Natural killer cell (primary cell): ENCODE measurements at places on chromosomes 6 and 20. TPM values are rescaled to one million over a fixed set of nuclear protein-coding genes. Genes with fewer than 3 reads are reported as not detected.

DNA sequence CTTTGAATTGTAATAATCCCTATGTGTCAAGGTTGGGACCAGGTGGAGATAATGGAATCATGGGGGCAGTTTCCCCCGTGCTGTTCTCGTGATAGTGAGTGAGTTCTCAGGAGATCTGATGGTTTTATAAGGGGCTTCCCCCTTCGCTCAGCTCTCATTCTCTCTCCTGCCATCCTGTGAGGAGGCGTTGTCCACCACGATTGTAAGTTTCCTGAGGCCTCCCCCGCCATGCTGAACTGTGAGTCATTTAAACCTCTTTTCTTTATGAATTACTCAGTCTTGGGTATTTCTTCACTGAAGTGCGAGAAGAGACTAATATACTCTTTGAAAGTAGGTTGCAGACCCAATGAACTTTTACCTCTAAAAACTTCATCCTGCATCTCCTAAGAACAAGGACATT lies 39.2 kb upstream of the KCNG1 start:
- no peak for DNase-seq

GRCh38 chr6:25311331-25311840 lies 32.2 kb downstream of the CARMIL1 start:
- DNase-seq: no peak

GRCh38 chr6:37487591-37488380 lies 11.9 kb downstream of the CCDC167 start:
- no peak for DNase-seq

DNA sequence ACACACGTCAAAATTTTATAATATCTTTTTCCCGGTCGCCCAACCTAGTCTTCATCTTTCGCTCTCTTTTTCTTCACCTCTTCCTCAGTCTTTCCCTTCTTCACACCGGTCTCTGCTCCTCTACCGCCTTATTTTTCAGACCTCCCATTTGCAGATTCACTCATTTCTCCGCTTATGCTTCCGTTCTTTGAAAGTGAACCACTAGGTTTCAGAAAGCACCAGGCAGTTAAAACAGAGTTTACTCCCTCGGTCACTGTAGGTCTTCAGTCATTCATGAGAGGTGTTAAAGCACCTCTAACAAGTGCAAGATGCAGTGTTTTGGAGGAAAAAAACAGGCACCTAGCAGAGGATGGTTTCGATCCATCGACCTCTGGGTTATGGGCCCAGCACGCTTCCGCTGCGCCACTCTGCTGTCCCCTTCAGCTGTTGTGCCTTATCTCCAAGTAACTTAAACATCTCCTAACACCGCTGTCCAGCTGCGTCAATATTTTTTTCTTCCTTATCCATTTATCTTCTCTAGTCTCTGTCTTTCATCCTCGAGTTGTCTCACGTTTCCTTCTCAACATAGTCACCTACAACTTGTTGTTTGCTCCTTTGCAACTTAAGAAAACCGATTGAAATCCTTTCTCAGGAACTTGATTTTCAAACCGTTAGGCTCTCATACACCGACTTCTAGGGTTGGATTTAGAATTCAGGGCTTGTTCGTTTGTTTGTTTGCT lies 119.7 kb upstream of the ZNF184 start:
- DNase-seq: no peak

DNA sequence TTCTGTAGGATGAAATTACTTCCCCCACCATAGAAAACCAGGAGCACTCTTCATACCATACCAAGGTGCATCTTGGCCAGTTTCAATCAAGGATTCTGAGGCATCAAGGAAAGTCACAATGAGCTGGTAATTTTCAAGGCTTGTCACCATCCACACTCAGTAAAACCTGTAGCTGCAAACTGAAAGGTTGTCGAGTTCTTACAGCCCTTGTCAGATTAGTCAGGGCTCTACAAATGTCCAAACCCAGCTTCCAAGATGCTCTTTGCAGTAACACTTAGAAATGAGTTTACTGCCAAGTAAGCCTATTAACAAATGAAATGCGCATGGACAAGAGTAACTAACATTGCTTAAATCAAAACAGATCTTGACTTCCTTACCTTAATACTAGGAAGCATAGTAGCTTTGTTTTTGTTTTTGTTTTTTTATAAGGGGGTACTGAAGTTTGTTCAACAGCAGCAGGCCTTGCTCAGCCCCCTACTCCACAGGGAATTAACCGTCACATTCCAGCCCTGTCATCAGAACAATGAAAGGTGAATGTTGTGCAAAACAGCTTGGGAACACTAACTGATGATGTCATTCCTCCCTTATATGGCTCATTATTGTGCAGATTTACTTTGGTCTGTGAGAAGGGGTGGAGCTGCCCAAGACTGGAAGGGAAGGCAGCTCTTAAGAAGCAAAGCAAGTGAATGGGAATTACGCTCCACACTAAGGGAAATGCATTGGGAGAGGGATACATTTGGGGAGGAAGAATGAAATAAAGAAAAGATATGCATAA lies 49.9 kb upstream of the TMEM30A start:
- no peak for DNase-seq

- DNase-seq: no peak
Measured at GRCh38 chr6:119259027-119259426, 90.5 kb downstream of the MAN1A1 start.

IPCEF1 gene
- 53.2 TPM for total RNA-seq

- DNase-seq: no peak
Measured at GRCh38 chr6:11718463-11718862, 60.1 kb downstream of the ADTRP start.

GTSF1L gene
- total RNA-seq: not detected

GRCh38 chr6:157438611-157439111 lies 57.7 kb downstream of the ZDHHC14 start:
- DNase-seq: no peak

- DNase-seq: no peak
Measured at GRCh38 chr6:11011787-11012234, 32.3 kb downstream of the ELOVL2 start.

ELOVL2 gene
- total RNA-seq: not detected

GRCh38 chr6:95431637-95432228 lies 145.6 kb upstream of the MANEA start:
- DNase-seq: peak; percentile 48

- DNase-seq: no peak
Measured at GRCh38 chr6:88952065-88952704, 11.2 kb downstream of the RNGTT start.

DNA sequence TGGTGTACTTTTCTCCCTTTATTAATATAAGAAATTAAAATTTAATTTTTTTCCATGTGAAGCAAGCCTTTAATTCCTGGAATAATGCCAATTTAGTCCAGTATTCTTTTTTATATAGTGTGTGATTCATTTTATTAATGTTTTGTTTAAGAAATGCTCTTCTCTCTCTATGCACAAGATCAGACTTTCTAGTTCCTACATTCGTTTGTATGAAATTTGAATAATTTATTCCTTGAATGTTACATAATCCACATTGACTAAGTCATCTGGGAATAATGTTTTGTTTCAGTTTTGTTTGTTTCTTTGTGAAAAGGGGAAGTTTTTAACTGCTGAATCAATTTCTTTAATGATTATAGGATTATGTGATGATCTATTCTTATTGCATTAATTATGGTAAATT lies 181.4 kb upstream of the ID4 start:
- no peak for DNase-seq

NRN1 gene
- total RNA-seq: not detected

DNA sequence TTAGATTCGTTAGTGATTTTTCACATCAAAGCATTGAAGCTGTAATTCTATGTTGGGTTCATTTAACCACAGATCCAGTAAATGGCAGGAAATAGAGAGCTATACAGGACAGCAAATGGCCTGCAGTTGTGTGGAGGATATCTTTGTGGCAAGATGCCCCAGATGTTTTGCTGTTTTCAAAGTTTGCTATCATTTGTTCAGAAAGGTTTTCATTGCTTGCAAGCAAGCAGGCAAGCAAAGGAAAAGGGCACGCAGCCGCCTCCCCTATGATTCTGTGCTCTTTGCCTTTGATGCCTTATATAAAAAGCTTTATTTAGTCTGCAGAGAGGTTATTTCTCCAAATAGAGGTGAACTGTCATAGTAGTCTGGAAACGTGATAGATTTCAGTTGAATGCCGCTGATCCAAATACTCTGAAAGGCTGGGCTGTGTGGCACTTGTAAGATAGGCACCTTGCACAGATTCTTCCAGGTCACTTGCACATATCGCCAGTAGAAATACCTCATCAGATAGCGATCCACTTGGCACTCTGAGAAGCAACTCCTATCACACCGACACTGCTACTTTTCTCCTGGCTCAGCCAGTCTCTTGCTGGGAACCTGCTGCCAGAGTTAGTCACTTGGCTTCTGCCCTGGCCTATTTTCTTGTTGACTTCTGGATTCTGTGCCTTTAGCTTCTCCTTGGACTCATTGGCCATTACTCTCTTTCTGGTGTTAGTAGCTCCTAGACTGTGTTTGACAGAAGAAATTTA lies 66.4 kb downstream of the UTRN start:
- DNase-seq: peak; percentile 50

- DNase-seq: no peak
Measured at GRCh38 chr20:41086402-41087324, 50.7 kb upstream of the PLCG1 start.

GRCh38 chr20:2446845-2447244 lies 23.7 kb downstream of the SNRPB start:
- no peak for DNase-seq

TRIM10 gene
- total RNA-seq: not detected

ATP9A gene
- total RNA-seq: 1.4 TPM

GRCh38 chr6:36430351-36430750 lies 12.3 kb downstream of the PXT1 start:
- no peak for DNase-seq

DNA sequence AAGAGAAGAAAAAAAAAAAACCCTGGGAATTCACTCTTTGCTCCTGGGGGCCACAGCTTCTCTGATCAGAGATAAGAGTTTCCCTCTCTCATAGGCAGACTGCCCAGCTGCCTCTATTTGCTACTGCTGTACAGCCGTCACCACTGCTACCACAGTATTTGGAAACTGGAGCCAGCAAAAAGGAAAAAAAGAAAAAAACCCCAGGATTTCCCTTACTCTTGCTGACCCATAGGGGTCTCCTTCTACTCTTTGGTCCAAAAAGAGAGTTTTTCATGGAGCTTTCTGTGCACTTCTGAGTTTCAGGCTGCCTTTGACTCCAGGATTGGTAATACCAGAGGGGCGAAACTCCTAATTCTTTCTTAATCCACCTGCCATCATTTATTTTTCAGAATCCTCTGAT lies 89.7 kb downstream of the MDGA1 start:
- no peak for DNase-seq

DNA sequence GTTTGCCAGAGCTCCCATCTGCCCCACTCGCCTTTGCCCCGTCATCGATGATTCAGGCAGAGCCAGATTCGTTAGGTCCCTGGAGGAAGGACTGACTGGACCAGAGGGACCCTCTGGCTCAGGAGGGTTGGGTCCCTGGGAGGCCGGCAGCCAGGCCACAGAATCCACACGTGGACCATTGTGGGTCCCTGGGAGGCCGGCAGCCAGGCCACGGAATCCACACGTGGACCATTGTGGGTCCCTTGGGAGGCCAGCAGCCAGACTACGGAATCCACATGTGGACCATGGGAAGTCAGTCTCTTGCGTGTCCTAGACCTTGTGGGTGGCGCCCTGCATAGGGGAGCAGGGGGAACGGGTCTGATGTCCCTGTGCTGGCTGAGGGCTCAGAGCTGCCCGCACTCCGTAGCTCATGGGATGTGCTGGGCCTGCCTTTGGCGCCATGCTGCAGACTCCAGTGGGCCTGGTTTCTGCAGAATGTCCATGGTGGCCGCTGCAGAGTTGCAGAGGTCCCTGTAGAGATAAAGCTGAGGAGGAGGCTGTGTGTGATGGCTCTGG lies 23.5 kb downstream of the UCKL1 start:
- DNase-seq: no peak

DNA sequence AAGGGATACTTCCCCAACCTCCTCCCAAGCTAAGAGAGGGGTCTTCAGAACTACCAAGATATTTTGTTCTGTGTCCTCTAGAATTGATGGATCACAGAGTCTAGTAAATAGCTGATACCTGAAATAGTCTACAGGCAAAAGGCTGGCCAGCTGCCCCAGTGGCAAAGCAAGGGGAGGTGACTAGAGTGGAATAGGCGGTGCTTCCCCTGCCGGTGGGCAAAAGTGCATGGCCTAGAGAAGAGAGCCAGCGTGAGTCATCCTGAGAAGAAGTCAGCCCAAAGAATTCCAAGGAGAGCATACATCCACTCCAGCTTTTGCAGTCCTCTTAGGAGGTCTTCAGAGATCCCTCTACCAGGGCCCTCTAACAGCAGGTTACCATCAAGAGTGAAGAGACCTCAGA lies 14.7 kb downstream of the DPPA5 start:
- DNase-seq: no peak

EYS gene
- not detected for total RNA-seq

DNA sequence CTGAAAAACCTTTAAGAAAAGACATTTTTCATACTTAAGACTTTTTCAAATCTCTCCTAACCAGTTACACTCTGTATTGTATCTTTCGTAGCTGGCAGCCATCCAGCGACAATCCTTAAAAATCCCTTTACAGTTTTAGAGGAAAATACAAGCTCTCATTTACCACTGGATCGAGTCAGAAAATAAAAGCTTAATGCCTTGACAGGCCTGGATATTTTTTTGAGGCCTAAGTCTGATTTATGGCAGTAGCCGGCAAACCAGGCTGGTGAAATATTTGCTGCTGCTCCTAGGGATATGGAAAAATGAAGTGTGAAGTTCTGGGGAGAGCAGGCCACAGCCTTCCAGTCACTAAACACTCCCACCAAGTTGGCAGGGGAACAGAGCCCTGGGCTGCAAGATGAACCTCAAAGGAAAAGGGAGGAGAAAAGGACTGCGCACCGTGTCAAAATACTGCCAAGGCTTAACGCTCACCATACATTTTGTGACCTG lies 213.0 kb upstream of the SUPT3H start:
- DNase-seq: no peak
